Activated CD8-positive, alpha-beta memory T cell treated with anti-CD3 and anti-CD28 coated beads for 1 hour (primary cell): ENCODE measurements at places on chromosomes 6 and 20.

DNA sequence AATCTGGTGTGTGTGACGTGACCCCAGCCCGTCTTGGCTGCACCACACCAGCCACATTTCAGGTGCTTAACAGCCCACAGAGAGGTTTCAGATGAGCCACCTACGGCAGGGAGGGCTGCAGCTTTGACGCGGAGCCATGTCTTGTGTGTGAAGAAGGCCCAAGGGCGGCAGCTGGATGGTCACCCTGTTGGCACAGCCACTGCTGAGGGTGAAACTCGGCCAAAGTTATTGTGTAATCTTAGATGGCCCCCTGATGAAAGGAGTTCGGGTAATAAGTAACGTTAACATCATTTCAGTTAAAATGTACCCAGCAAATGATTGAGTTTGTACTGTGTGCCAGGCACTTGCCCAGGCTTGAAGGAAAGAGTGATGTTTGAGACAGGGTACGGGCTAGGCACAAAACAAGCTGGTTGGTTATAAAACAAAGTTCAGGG, 97.2 kb downstream of the SSR1 start:
- no peak for DNase-seq

DNA sequence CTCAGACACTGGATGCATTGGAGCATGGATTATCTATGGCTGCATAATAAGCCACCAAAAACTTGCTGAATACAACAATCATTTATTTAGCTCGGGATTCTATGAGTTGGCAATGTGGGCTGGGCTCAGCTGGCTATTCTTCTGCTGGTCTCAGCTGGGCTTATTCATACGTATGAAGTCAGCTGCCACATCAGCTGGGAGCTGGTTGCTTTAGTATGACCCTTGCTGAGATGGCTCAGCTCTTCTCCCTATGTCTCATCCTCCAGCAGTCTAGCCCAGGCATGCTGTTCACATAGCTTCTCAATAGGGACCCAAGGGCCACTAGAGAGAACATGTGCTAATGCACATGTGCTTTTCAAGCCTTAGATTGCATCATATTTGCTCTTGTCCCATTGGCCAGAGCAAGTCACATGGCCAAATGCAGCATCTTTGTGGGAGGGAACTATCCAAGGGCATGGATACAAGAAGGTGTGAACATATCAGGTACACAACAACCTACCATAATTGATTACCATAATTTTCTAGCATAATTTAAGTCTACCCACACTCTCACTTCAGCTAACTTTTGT, 444.6 kb downstream of the KIF16B start:
- DNase-seq: no peak

- no peak for DNase-seq
Measured at GRCh38 chr6:136035378-136036070, 184.0 kb downstream of the PDE7B start.

DNA sequence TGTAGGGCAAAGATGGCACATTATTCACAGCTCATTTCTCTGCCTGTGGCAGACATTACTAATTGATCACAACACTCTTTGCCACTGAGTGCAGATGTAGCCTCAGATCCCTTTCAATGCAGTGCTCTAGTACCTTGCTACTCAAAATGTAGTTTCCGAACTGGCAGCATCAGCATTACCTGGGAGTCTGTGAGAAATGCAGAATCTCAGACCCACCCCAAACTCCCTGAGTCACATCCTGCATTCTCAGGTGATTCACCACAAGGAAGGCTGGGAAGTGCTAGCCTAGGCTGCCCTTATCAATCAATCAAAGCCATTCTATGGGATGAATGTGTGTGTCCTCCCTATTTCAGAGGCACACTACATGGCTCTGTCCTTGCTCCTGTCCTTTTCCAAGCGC, 58.5 kb downstream of the PCNA start:
- DNase-seq: no peak

DNA sequence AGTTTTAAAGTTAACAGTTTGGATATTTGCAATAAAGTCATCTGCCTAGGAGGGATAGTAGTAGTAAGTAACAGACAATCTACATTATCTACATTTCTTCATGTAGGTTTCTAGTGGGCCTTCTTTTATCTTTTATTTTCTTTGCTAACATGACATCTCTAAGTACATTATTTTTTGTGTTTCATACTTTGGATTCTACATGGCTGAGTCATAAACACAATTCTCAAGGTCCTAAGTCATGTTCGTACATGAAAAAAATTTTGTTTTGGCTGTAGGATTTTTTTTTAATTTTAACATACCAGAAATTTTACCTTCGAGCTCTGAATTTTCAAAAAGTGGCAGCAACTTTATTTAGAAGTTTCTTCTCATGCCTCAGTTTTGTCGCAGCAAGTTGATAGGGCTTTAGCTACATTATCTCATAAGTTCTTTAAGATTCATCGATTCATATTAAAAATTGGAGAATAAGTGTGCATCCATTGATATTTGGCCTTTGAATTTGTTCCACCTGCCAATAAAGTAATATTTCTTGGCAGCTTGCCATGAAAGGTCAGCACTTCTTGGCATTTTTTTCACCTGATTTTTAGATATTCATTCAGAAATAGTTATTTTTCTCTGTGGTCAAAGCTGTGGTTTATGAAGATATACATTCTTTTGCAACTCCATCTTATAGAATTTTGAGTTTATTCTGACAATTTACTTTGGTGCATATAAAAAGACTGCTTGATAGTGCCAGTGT, 146.2 kb downstream of the GRIK2 start:
- DNase-seq: no peak

DNA sequence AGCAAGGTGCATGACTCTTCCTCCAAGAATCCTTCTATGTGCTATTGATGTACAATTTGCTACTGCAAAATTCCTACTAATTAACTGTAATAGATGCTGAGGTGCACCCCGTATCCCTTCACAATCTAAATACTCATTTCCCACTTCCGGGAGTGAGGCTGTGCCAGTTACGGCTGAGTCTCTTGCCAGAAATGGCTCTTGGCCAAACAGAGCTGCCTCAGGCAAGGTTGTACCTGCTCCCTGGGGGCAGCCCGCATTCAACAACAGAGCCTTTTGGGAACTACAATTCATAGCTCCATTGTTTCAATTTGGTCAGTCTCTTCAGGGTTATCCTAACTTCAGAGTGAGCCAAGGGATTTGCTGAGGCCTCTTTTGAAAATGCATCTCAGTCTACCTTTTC, 789.8 kb upstream of the MAP3K7 start:
- no peak for DNase-seq

GRCh38 chr6:32087574-32088486, 21.3 kb downstream of the TNXB start:
- peak; percentile 19 for DNase-seq

DNA sequence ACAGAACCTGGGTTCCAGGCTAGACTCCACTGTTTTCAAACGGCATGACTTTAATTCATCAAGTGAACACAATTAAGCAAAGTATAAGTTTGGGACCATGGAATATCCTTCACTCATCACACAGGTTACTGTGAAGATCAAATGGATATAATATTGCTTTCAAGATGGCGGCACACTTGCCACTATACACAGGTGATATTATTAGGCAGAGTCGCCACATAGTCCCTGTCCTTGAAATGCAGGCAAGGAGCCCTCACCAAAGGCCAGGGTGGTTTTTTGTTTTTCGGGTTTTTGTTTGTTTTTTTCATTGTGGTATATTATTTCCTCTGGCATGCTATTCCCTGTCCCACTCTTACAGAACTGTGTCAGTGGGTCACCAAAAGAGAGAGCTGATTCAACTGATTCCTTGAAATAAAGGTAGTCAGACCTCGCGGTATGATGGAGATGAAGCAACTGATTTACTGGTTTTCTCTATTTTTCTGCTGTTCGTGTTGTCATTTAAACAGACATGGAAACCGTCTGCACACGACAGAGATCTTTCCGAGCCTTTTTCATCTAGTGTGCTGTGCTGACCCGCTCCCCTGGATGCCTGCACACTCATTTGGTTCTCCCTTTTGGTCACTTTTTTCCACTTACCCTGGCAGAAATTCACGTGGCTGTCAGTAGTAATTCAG, 29.7 kb downstream of the MYB start:
- DNase-seq: no peak

GRCh38 chr6:3287308-3287707, 28.6 kb downstream of the PSMG4 start:
- DNase-seq: no peak

DNA sequence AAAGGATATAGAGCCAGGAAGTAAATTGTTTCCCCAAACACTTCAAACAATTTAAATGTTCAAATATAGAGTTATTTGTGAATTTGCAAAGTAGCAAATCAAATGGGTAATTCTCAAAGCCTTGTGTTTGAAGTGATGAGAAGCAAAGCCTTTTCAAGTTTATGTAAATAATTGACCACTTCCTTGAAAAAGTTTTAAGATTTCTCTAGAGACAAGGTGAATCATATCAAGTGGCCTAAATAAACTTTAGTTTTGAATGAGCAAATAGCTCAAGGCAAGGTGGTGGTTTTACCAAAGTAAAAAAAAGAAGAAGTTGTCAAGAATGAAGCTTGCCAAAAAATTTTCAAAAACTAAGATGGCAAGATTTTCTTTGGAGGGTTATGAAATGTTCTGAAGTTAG, 42.6 kb upstream of the IFNGR1 start:
- no peak for DNase-seq

GRCh38 chr6:15631432-15631831, 31.4 kb downstream of the DTNBP1 start:
- DNase-seq: no peak

GRCh38 chr6:45369870-45370269, 7.9 kb downstream of the SUPT3H start:
- DNase-seq: no peak

DNA sequence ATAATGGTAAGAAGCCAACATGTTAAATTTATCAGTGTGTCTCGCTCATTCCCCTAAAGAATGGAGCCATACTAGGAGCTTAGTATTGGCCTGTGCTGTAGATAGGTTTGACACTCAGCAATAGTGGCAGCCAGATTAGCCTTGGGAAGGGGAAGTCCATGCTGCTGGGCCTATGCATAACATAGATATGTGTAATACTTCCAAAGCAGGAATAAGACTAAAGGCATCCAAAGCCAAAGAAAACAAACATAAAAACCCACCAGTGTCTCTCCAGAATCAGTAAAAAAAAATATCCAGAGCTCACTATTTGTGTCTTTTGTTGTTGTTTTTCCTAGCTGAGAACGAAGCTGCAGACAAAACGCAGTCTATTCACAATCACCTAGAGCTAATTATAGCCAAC, 104.2 kb upstream of the STXBP5 start:
- no peak for DNase-seq

DNA sequence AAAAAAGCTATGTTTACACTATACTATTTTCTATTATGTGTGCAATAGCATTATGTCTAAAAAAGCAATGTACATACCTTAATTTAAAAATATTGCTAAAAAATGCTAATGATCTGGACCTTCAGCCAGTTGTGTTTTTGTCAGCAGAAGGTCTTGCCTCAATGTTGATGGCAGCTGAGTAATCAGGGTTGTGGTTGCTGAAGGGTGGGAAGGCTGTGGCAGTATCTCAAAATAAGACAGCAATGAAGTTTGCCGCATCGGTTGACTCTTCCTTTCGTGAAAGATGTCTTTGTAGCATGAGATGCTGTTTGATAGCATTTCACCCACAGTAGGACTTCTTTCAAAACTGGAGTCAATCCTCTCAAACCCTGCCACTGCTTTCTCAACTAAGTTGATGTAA, 134.7 kb upstream of the CDYL start:
- no peak for DNase-seq

DNA sequence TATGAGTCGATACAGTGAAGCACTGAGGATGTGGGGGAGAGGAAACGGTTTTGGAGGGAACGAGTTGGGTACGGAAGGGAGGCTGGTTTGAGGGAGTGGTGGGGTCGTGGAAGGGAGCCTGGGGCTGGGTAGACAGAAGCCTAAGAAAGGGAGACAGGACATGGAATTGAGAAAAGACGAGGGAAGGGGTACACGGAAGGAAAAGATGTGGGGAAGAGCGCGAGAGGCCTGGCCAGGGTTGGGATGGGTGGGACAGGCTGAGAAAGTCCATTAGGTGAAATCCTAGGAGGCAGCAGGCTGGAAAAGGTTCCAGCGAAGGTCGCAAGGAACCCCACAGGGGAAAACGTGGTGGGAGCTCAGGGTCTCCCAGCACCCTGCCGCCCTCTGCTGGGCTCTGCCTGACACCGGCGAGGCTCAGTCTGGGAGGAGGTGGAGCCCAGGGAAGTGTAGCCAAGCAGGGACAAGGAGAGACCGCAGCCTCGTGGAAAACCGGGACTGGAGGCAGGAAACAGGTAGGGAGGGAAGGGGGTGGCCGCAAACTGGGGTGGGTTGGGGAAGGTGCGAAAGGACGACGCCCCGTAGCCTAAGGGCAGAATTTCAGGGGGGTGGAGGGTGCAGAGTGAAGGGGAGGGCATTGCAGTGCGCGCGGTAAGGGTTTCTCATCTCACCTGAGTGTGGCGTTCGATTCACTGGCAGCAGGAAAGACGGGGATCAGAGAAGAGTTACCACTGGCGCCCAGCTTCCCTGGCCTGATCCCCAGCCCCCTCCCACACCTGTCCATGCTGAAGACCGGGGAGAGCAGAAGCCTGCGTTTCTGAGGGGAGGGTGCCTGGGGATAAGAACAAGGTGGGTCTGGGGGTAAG, 4.3 kb downstream of the GABBR1 start:
- DNase-seq: peak; percentile 27

DNA sequence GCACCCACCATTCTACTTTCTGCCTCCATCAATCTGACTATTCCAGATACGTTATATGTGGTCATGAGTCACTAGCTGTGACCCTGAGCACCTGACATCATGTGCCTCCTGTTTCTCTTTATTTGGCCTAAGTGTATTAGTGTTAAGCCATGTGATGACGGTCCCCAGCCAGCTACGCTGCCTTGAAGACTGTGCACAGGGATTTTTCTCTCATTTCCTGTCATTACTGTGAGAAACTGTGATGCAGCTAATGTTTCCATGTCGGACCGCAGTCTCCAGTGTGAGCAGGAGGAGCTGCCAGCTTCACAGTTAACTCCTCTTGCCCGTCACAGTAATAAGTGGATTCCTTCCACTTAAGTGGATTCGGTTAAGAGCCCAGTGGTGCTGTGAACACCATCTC, 9.9 kb upstream of the SPATS1 start:
- DNase-seq: no peak

DNA sequence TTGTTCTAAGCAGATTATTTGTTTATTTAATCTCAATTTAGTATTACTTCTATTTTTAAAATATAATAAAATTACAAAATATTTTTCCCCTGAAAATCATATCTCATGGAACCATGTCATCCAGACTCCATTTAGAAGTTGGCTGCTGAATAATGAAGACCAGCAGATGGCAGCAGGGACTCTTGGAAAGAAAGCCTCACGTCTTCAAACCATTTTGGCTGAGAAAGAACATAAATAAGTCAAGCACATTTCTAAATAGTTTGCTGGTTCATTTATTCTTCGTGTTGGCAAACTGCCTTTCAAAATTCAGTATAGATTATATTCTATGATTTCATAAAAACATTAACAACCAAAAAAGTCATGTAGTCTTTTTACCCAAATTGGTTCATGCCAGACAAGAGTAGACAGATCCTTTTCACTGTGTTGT, 71.7 kb downstream of the RCAN2 start:
- no peak for DNase-seq

GRCh38 chr6:82687855-82688254, 324.2 kb downstream of the TPBG start:
- no peak for DNase-seq

DNA sequence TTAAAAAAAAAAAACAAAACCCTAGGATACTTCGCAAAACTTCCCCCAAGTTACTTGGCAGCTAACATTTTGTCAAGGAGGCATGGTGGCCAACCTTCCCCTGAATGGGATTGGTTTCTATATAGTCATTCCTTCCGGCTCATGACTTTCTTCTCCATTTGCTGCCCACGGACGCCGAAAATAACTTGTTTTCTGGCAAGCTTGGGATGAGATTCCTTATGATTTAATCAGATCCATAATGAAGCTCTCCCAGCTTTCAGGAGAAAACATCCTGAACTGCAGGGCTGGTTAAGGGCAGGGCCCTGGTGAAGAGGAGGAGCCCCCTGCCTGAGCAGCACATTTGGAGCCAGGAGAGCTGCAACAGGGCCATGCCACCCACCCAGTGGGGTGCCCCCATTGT, 49.9 kb downstream of the PPP1R16B start:
- DNase-seq: no peak
